ENCODE measurements at places on chromosomes 1 and 21.

DNA sequence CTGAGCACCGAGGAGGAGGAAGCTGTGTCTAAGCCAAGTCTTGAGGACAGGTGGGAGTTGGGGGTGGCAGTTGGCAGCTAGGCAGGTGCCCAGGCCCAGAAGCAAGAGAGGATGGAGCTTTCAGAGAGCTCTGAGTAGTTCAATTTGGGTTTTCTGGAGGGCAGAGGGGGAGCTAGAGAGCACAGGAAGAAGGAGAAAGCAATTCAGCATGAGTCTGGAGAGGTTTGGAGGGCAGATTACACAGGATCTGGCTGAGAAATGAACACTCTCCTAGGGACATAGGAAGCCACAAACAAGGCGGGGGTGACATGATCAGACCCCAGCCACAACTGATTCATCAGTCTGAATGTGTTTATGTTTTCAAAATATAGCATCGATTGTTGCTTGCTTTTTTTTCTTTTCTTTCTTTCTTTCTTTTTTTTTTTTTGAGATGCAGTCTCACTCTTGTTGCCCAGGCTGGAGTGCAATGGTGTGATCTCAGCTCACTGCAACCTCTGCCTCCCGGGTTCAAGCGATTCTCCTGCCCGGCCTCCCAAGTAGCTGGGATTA is 23.8 kb downstream of the PTPRF start:
- DNase-seq: peak; percentile 31

DNA sequence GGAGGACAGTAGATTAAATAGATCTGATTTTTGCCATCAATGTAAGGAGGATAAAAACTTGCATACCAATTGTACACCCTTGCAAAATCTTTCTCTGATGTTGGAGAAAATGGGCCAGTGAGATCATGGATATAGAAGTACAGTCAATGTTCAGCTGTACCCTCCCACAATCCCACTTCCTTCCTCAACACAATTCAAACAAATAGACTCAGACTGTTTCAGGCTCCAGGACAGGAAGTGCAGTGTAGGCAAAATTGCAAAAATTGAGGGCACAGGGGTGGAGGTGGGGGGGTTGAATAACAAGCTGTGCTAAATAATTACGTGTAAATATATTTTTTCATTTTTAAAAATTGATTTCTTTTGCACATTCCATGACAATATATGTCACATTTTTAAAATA is 3.9 kb upstream of the IFI44 start:
- DNase-seq: no peak

- no peak for DNase-seq
Observed at GRCh38 chr21:16418642-16419041, 688.9 kb downstream of the USP25 start.

GRCh38 chr1:168224991-168225390 is 813 bp upstream of the SFT2D2 start:
- DNase-seq: no peak

- DNase-seq: no peak
Observed at GRCh38 chr1:198904321-198904720, 265.5 kb downstream of the PTPRC start.

DNA sequence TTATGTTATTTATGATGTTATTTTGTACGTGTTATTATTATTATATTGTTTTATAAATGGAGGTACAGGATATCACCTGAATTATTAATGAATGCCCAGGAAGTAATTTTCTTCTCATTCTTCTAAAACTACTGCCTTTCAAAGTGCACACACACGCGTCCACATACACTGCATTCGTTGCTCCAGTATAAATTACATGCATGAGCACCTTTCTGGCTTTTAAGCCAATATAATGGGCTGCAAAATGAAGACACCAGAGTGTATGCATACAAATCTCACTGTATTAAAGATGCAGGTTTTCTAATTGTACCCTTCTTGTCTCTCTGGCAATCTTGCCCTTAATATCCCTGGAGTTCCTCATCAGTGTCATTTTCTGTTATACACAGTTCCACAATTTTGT is 6.9 kb downstream of the RGS4 start:
- DNase-seq: no peak

- no peak for DNase-seq
Observed at GRCh38 chr1:112304126-112304525, 91.9 kb upstream of the CTTNBP2NL start.

GRCh38 chr1:22953057-22953739 is 19.5 kb downstream of the LACTBL1 start:
- no peak for DNase-seq

DNA sequence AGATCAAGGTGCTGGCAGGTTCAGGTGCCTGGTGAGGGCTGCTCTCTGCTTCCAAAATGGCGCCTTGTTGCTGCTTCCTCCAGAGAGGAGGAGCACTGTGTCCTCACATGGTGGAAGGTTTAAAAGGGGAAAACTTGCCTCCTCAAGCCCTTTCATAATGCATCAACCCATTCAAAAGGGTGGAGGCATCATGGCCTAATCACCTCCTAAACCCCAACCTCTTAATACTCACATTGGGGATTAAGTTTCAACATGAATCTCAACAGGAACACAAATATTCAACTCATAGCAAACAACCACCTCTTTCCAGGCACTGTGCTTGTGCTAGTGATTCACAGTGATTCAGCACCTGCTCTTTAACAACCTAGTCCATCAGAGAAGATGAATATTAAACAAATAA is 4.2 kb downstream of the S100A12 start:
- DNase-seq: no peak

GRCh38 chr1:47510282-47510811 is 72.5 kb downstream of the FOXD2 start:
- DNase-seq: no peak

GRCh38 chr1:37922767-37923550 is 23.9 kb downstream of the INPP5B start:
- DNase-seq: peak; percentile 18

GRCh38 chr21:14265023-14265422 is 49.1 kb downstream of the RBM11 start:
- DNase-seq: no peak

DNA sequence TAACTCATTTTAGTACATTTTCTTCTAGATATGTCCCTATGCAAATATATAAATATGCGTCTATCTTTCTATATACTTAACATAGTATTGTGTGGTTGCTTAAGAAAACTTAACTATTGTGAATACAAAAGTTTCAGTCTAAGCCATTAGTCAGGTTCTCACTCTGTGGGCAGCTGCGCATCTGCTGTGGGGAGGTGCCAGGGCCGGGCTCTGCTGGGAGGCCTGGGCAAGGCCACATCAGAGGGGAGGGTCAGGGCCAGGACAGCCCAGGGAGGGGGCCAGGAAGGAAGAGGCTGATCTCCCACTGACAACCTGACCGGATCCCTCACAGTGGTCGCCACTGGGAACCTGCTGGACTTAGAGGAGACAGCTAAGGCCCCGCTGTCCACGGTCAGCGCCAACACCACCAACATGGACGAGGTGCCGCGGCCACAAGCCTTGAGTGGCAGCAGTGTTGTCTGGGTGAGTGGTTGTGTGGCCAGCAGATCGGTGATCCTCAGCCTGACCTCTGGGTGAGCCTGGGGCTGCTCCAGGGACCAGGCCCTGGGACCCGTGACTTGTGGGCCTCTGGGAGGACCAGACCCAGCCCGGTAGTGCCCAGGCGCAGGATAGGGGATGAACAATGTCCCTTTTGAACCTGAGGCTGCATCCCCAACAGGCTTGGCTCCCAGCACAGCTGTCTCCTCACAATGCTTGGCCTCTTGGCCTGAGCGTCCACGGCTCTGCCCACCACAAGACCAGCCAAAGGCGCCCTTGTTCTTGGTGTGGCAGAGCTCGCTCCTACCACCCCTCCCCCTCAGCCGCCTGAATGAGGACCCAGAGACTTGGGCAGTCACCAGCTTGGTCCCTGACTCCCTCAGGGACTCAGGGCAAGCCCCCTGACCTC is 20.2 kb downstream of the LDLRAP1 start:
- DNase-seq: no peak

DNA sequence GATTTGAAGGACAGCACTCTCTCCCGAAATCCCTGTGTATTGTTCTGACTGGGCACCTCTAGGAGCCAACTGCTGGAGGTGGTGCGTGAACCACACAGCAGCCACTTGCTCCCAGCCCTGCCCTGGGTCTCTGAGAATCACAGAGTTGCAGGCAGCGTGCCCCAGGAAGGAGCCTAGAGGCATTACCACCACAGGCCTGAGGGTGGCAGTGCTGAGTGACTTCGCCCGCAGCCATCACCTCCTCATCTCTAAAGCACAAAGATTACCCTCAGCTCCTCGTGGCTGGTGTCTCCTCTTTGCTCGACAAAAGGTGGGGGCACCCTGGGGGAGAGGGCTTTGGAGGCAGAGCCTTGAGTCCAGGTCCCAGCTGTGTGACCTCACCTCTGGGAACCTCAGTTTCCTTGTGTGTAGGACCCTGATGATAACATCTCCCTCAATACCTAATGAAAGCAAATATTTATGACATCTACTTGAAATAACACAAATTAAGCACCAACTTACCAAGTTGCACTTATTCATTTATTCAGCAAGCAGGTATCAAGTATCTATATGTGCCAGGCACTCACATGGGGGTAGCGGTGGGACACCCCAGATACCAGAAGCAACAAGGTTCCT is 86.3 kb downstream of the VWA5B1 start:
- DNase-seq: peak; percentile 43

DNA sequence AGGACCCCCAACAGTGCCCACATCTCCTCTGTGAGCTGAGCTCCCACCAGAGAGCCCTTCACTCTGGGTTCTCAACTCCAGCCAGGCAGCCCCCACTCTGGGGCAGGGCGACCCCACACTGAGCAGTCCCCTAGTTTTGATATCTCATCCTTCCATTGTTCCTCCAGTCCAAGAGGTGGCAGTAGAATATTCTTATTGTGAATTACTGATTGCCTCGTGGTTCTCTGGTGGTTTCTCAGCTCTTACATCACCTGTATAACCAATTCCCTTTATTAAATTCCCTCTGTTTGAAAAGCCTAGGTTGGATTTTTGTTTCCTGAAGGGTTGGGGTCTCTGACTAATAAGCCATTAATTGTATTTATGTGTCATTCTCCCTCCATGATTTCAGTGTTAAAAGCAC is 407.5 kb downstream of the SETD4 start:
- no peak for DNase-seq

- no peak for DNase-seq
Observed at GRCh38 chr1:147201276-147201675, 23.9 kb downstream of the FMO5 start.

DNA sequence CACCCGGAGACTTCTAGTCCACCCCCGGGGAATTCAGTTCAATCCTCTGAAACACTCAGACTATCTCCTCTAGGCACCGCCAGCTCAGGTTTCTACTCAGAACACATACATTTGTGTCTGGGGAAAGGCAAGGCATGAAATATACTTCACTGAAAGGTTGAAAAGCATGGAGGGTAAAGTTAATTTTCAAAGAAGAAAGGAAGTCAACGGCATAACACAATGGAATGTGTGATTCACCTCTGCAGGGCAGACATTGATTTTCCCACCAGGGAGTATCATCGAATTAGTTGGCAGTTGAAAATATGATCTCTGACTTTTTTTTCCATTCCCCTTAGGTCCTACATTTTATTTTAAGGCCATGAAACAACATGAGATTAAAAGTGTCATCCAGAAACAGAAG is 669.4 kb downstream of the SMYD3 start:
- no peak for DNase-seq

DNA sequence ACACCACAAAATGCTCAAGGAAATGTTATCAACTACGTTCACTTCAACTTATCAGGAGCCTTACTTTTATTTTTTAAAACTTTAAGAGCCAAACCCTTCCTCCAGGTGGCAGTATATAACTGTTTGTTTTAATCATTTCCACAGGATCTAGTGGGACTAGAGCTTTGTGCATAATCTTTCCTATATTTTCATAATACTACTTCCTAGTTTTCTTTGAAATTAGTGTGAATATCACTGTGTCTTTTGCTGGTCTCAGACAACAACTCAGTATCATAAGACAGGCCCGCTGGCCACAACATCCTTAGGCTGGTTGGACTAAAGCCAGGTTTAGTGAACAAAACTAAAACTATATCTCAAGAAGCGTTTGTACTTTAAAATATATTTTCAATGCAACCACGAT is 145.5 kb downstream of the TIAM1 start:
- peak; percentile 68 for DNase-seq

GRCh38 chr1:15212216-15212953 is 34.6 kb upstream of the FHAD1 start:
- DNase-seq: no peak

DNA sequence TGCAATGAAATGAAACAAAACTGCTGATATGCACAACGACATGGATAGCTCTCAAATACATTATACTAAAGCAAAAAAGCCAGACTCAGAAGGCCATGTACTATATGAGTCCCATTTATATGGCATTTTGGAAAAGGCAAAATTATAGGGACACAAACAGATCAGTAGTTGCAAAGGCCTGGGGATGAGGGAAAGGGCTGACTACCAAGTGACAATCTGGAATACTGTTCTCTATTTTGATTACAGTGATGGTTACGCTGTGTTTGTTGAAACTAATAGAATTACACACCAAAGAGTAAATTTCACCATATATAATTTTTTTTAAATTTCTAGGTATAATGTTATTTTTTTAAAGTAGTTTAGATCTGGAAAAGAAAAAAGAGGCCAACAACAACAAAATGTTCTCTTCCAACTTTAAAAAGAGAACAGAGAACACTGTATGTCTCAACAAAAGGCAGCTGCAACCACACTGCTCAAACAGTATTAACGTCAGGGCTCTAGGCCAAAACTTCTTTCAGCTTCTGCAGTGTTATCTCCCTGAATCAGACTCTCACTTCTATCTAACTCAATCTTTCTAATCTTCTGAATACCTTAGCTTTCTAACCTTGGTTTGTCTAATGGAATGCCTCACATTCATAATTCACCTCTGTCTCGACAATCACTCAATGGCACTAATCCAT is 75.8 kb downstream of the FOXJ3 start:
- no peak for DNase-seq

DNA sequence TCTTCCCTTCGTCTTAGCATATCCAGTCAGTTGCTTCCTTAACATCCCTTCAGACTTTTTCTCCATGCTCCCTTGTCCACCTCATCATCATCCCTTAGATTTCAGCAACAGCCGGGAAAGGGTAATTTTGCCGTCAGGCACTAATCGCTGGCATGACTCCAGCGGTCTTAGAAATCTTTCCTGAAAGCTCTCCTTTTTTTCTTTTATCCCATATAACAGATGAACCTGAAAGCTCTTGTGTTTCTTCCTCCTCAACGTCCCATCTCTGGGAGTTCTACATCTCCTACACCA is 10.4 kb upstream of the BOLA1 start:
- DNase-seq: no peak

DNA sequence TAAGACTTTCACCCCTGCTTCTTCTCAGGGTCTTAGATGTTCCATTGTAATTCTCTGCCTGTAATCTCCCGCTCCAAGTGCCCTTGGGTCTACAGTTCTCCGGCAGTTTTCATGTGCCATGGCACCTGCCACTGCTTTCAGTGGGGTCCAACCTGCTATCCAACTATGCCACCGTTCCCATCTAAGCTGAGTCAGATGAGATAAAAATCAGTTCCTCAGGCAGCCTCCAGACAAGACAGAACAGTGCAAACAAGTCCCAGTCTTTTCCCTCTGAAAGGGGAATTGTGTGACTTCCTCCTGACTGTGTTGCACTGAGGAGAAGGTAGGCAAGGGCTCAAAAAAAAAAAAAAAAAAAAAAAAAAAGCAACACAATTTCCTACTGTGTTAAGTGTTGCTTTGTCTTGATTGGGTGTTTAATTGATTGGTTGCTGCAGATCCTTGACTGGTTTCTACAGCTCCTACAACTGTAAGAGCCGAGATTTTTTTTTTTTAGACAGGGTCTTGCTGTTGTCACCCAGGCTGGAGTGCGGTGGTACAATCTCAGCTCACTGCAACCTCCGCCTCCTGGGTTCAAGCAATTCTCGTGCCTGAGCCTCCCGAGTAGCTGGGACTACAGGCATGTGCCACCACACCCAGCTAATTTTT is 50.7 kb downstream of the EBNA1BP2 start:
- DNase-seq: no peak
